ENCODE measurements at places on chromosomes 5 and 9.

DNA sequence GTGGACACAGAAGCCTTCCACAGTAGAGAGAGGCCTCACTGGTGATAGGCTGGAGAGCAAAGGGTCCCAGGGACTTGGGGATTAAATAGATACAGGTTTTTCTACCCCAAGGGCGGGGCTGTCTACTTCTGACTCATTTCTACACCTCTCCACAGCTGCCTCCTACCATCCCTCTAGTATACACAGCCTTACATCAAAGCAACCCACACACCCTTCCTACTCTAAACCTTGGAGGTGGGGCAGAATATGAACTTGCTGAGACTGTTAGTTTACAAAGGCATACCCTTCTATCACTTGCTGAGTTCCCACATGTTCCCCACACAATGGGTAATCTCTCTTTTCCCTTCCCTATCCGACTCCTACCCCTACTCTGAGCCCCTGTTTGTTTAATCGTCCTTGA lies 19.9 kb upstream of the PCA3 start:
- no peak for DNase-seq

DNA sequence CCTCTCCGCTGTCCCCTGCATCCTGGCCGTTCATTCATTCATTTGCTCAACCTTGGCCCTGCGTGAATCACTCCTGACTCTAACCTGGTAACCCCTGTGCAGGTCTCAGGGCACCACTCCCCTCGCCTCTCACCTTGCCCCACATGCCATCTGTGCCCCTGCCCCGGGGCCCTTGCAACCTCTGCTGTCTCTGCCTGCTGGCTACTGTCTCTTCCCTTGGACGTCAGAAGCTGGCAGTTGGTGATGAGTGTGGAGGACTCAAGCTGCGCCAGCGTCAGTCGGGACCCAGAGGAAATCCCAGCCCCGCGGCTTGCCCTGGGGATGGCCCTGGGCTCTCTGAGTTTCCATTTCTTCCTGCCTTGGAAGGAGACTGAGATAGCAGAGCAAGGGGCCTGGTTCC lies 154.9 kb downstream of the OLFM1 start:
- no peak for DNase-seq

GRCh38 chr9:75491533-75491932 lies 398.9 kb upstream of the PCSK5 start:
- DNase-seq, result no peak

DNA sequence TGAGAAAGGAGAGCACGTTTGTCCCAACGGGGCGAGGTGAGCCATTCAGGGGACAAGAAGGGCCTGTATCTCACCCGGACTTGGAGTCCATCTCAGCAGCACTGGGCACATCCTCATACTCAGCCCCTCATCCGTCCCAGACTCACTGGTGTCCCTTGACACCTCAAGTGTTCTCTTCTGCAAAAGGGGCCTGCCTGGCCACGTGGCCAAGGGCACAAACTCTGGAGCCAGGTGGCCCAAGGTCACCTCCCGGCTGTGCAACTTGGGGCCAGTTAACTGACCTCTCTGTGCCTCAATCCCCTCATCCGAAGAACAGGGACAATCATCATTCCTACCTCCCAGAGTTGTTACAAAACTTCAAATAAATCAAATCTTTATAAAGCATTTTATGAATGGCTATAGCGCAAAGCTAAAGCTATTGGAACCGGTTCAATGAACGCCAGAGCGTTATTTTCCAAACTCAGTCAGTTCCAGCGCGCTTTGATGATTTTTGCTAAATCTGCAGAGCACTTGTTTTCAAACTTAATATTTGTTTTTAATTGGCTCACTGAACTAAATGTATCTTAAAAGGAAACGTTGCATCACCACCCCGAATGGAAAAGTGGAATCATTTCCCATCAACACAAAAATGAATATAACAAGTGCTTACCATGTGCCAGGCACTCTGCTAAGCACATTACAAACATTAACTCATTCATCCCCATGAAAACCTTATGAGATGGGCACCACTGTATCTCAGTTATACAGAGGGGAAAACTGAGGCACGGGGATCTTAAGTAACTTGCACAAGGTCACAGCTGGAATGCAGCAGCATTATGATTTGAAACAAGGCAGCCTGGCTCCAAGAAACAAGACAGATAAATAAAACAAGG lies 49.3 kb downstream of the DUSP1 start:
- no peak for DNase-seq

GRCh38 chr5:38601133-38601862 lies 44.9 kb upstream of the LIFR start:
- DNase-seq, result no peak

DNA sequence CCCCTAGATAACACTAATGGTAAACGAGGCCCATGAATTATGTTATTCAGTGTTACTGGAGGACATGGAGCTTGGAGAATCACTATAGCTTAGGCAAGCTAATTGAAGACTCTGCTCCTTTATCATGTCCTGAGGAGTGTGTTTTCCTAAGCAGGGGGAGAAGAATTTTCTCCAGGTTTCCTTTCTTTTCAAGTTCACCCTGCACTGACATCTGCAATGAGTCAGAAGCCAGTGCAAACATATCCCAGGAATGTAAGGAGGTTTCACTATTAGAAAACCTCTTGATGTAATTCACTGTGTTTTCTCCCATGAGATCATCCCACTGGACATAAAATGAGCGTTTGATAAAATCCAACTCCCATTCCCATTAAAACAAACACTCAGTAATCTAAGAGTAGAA lies 75.6 kb downstream of the DMRT2 start:
- DNase-seq, result no peak

- peak; percentile 71 for DNase-seq
Observed at GRCh38 chr9:130940693-130941576, 1.9 kb upstream of the FIBCD1 start.

All from stimulated activated CD4-positive, alpha-beta T cell treated with anti-CD3 and anti-CD28 coated beads, Interleukin-12 subunit alpha, Interleukin-12 subunit beta, amount 100 ng/mL, for 24 hours (primary cell).